Natural killer cell (primary cell): ENCODE measurements at places on chromosomes 2 and 18.

- DNase-seq = no peak
These were observed 63.8 kb downstream of the SETBP1 start for GRCh38 chr18:44744161-44745121.

- DNase-seq = no peak
These were observed 64.0 kb upstream of the PMAIP1 start for GRCh38 chr18:59835605-59836379.

DNA sequence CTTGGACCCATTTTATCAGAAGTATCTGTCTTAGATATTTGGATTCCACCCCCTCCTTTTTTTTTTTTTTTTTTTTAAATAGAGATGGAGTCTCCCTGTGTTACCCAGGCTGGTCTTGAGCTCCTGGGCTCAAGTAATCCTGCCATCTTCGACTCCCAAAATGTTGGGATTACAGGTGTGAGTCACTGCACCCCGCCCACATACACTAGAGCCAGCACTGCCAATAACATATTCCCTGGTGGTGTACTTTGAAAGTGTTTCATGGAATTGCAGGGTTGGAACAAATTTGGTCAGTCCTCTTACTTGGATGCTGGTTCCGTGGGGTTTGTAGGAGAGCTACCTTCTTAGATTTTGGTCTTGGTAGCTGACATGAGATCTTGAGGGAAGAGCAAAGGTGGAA, 15.0 kb downstream of the PDCL3 start:
- DNase-seq = no peak

DNA sequence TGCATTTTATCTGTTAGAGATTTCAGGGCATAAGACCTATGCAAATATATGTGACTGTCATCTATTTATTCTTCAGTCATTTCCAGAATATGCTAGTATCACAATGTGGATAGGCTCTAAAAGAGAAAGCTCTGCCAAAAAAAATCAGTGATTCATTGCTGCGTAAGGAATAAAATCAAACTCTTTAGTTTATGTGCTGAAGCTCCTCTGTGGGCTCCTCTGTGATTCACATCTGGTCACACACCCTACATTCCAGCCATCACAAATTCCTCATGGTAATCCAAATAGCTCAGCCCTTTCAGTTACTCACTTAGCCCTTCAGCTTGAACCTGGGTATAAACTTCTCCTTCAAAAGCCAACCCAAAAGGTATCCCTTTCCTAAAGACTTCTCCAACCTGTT, 21.4 kb downstream of the DLGAP1 start:
- DNase-seq = no peak

DNA sequence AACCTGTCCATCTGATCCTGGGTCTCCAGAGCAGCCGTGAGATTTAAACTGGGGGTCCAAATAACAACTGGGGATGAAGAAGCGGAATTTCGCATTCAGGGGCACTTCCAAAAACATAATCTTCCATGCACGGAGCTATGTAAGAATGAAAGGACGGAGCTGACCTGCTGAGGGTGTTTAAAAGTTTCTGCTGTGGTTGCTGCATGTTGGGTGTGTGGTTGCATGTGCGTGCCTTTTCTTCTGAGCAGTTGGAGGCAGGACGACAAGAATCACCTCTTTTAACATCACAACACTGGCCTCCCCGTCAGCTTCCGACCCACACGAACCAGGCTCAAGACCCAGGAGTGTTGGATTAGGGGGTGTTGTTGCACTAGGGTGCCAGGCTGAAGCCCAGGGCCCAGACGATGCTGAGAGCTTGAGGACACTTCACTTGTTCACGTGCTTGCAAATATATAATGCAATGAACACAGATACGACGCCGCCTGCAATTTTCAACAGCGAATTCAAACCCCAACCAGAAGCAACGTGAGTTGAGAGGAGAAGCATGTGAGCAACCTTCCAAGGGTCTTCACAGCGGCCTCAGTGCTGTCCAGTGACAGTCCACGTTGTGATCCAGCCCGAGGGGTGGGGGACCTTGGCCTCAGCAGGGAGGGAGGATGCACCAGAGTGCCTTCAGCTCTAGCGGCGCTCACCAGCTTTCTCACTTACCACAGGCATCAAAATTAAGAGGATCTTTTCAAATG, 76.0 kb upstream of the SALL3 start:
- DNase-seq = no peak

GRCh38 chr18:7341581-7342337, 110.9 kb downstream of the LRRC30 start:
- no peak for DNase-seq

DNA sequence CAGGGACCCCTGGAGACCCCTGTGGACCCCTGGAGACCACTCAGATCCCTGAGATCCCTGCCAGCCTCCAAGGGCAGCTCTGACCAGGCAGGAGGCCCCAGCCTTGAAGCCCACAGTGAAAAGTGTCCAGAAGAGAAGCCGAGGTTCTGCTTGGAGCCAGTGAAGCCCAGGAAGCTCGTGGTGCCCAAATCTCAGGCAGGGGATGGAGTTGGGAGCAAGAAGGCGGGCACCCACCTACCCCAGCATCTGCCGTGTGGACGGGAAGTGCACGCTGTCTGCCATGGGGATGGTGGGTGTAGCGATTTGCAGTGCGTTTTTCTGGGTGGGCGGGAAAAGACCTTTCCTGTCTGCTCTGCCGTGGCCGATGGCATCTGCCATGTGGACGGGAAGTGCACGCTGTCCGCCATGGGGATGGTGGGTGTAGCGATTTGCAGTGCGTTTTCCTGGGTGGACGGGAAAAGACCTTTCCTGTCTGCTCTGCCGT, 120.6 kb upstream of the CTDP1 start:
- no peak for DNase-seq

GRCh38 chr18:6088432-6088831, 193.1 kb upstream of the TMEM200C start:
- DNase-seq = no peak

GRCh38 chr2:30733876-30734520, 73.2 kb downstream of the CAPN13 start:
- no peak for DNase-seq

DNA sequence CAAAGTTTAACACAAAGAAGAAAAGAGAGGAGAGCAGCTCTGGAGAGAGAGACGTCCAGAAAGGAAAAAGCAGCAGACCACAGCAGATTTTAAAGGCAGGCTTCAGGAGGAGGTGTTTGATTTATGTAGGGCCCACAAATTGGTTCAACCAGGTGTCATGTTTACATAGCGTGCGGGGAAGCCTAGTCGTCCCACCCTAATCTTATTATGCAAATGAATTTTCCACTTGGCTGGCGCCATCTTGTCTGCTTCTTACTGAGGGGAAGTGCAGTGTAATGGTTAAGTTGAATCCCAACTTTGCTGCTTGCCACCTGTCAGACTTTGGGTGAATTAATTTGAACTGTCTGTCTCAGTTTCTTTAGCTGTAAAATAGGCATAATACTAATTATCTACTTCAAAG, 282.4 kb upstream of the CYRIA start:
- no peak for DNase-seq

DNA sequence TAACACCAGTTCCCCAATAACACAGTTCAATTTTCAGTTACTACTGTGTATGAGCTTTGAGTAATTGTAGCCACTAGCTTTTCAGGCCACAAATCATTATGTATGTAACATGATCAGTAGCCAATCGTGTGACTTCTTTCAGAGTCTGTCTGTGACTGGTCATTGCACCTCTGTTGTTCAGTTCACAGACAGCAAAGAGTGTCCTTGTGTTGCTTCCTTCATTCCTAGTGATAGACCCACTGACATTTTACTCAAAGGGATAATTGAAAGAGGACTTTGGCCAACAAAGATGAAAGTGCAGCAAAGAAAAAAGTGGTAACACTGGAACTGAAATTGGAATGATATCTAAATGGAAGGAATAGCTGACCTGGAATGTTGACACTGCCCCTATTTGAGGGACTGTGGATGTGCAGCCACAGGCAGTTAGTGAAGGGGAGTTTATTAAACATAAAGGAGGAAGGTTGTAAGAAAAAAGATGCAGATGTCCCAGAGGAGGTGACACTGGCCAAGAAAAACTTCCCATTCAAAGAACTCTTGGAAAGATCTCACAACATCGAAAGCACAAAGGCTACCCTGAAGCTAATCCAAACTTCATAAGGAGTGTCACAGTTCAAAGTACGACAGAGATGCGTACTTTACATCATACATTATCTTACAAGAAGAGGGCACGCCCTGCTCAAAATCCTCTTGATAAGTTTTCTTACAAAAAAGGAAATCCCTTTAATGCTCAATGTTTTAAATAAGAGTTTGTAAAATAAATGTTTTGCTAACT, 19.3 kb downstream of the TTC39C start:
- DNase-seq = no peak

DNA sequence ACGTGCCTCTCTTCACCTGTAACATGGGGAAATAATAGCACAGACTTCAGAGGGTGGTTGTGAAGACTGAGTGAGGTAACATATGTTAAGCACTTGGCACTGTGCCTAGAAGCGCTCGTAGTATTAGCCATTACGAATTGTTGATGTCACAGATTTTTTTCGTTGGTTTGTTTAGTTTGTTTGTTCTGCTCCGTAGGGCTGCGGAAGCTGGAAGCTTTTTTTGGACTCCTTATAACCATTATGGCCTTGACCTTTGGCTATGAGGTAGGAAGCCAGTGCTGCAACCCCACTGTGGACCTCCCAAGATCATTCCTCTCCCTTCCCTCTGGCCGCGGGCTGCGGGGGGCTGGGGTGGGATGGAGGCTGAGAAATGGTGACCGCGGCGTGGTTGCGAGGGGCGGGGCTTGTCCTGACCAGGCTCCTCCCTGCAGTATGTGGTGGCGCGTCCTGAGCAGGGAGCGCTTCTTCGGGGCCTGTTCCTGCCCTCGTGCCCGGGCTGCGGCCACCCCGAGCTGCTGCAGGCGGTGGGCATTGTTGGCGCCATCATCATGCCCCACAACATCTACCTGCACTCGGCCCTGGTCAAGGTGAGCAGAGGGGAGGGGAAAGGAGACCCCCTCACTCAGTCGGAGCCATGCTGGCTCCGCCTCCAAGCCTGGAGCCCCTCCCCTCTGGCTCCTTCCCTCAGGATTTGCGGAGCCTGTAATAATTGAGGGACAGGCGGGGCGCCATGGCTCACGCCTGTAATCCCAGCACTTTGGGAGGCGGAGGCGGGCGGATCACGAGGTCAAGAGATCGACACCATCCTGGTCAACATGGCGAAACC, 5.5 kb downstream of the SLC11A1 start:
- DNase-seq = no peak

GRCh38 chr2:25341753-25342371, at the start of gene DNMT3A:
DNMT3A (minus strand) TSS chr2:25341925; CDS start chr2:25313984, 27,941 bp downstream.
- DNase-seq = no peak

- DNase-seq = no peak
These were observed 307.7 kb upstream of the TNP1 start for GRCh38 chr2:217167531-217167930.

DNA sequence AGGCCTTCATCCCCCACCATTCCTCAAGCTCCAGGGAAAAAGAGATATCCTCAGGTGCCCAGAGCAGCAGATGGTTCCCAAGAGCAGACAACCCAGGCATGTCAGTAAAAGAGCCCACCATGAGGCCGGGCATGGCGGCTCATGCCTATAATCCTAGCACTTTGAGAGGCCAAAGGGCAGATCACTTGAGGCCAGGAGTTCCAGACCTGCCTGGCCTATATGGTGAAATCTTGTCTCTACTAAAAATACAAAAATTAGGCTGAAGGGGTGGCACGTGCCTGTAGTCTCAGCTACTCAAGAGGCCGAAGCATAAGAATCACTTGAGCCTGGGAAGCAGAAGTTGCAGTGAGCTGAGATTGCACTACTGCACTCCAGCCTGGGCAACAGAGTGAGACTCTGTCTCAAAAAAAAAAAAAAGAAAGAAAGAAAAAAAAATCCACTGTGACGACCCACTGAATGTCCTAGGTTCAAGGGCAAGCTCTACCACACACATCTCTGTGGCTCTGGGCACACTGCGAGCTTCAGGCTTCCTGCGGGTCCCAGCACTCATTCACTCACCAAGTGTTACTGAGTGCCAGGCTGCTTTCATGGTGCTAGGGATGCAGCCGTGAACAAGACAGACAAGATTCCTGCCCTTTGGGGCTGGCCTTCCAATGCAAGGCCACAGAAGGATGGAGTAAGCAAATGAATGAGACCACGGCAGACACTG, 6.5 kb upstream of the DUSP2 start:
- no peak for DNase-seq

- no peak for DNase-seq
These were observed 58.6 kb downstream of the TSHZ1 start for GRCh38 chr18:75269124-75269680.

GRCh38 chr18:64994370-64994769, 756.4 kb upstream of the CDH7 start:
- no peak for DNase-seq

DNA sequence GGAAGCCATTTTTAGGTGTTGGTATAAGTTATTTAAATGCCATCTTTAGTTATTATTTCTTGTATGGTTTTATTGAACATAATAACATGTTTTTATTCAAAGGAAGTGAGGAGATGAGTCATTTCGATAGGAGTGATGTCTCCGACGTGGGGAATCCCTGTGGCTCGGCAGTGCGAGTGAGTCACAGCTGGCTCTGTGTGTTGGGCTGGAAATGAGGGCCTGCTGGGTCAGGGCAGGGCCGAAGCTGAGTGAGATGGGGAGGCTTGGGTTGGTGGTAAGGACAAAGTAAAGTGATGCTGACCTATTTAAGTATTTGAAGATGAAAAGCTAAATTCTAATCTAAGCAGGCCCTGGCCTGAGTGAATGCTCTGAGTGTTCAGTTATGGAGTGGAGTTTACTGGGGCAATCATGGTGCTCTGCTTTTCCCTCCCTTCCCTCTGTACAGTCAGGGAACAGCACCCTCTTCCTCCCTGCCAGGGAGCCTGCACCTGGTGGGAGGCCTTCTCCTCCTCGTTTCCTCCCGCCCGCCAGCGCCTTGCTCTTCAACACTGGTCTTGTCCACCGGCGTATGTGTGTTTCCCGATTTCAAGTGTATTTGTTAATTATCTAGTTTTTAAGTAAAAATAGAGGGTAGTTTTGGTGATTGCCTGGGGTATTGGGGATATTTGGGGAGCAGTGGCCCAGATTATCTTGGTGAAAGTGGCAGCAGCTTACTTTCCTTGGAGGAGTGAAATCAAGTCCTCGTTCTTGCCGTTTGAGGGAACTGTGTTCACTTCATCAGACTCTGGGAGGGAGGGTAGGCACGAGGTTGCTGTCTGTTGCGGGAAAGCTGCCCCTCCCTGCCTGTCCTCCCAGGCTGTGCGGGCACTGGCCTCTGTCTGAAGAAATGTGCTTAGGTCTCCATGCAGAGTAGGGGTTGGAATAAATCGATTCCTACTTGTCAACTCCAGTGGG, 157.0 kb downstream of the LDLRAD4 start:
- DNase-seq = no peak

GRCh38 chr2:239399433-239399920, 1.3 kb downstream of the HDAC4 start:
- DNase-seq = peak; percentile 78

GRCh38 chr2:7867867-7868266, 814.0 kb upstream of the ID2 start:
- DNase-seq = peak; percentile 16

- DNase-seq = no peak
These were observed 366.0 kb downstream of the CPS1 start for GRCh38 chr2:210922419-210922818.

- DNase-seq = no peak
These were observed 155.9 kb downstream of the LAMA3 start for GRCh38 chr18:23844991-23845680.

DNA sequence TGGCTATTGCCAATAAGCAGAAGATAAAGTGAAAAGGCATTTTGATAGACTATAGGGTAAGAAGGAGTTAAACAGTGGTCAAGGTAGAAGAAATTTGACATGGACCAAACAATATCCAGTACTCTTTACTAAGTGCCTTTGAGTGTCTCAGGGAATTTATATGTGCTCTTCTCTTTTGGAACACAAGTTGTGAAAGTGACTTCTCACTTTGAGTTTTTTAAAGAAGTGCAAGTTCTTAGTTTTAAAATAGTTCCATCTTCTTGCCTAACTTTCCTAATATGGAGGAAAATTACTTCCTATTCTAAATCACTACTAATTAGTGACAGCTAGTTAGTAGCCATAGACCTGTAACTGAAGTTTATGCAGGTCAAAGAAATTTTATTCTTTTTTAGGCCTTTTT, 63.4 kb downstream of the AFTPH start:
- no peak for DNase-seq
